ENCODE measurements at places on chromosomes 1 and 21.

DNA sequence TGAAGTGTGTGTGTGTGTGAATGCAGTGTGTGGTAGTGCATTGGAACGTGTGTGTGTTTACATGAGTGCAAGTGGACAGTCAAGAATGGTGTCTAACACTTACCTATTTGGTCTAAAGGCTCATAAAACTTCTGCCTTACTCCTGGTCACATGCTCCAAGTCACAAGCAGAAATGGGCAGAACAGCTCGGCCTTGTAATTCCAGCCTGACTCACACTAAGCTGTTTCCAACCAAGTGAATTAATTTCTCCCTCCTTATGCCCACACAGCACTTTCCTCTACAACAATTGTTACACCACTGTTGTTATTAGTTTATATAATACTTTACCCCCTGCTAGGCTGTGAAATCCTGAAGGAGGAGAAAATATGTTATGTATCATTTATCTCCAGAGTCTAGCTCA, 43.8 kb downstream of the DDR2 start:
- DNase-seq: no peak

- no peak for DNase-seq
Observed at GRCh38 chr21:17197996-17198395, 314.8 kb upstream of the CXADR start.

GRCh38 chr1:245677461-245678240, 522.9 kb downstream of the KIF26B start:
- DNase-seq: no peak

DNA sequence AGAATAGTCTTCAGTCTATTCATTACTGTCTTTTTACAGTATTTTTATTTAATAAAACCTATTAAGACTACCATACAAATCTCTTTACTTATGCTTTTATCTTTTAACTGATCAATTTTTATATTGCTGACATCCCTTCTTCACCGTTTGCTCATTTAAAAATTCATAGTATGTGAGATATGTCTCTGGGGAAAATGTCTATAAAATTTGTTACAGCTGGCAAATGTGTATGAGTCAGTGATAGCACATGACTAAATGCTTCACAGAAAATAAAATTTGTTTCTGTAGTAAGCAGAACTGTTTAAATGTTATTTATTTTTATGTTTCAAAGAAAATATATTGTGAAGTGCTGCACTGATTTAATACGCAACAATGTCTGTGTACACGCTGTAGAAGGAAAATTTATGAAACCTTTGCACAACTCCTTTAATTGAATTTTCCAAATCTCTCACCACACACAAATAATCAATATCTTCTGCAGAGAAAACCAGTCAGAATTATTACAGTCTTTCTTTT, 74.2 kb downstream of the ITGB3BP start:
- DNase-seq: no peak

GRCh38 chr1:101284021-101284420, 47.2 kb downstream of the S1PR1 start:
- no peak for DNase-seq

DNA sequence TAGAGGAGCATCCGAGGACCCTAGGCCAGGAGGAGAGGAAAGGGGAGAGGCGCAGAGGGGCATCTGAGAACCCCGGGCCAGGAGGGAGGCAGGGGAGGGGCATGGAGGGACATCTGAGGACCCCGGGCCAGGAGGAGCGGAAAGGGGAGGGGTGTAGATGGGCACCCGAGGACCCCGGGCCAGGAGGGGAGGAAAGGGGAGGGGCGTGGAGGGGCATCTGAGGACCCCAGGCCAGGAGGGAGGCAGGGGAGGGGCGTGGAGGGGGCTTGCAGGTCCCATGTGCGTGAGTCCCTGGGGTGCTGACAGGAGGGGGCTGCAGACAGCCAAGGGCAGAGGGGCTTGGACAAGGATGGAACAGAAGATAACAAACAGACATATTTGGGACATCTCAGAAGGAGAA, 190.0 kb upstream of the ARHGEF16 start:
- no peak for DNase-seq

DNA sequence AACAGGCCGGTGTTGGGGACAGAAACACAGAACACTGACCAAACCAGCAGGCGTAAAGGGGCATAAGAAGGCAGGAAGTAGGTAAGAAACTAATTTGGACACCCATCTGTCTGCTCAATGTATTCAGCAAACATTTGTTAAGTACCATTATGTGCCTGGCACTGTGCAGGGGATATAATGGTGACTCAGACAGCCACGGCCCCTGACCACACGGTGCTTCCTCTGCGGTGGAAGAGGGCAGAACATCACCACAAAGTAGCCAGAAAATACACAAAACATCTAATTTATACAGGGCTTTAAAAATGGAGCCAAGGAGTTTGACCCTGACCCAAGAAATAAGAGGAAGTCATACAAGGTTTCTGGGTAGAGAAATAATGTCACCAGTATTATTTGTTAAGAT, 12.9 kb downstream of the DNAJC11 start:
- DNase-seq: no peak

GRCh38 chr21:30962013-30962412, 76.3 kb downstream of the KRTAP19-8 start:
- no peak for DNase-seq

GRCh38 chr21:36700295-36700970, 1.5 kb downstream of the SIM2 start:
- DNase-seq: no peak

DNA sequence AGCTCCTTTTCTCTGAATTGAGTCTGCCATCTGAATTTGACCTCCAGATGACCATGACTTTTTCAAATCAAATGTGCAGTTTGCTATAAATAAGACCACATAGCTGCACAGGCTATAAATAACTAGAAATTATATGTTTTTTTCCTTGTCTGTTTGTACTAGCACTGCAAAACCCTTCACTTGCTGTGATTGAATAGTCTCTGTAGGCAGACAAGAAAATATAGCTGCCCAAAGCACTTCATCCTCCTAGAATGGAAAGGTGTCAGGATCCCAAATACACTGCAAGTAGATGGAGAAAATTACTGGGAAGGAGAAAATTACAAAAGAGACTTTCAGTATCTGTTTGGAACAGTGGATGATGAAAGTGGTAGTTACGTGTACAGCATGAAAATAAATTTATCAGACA, 175.8 kb downstream of the APP start:
- DNase-seq: no peak

GRCh38 chr1:38088791-38089190, 42.2 kb upstream of the POU3F1 start:
- DNase-seq: no peak

- DNase-seq: no peak
Observed at GRCh38 chr1:62462370-62462769, 25.5 kb downstream of the USP1 start.

GRCh38 chr1:172699111-172699510, 40.2 kb downstream of the FASLG start:
- no peak for DNase-seq

DNA sequence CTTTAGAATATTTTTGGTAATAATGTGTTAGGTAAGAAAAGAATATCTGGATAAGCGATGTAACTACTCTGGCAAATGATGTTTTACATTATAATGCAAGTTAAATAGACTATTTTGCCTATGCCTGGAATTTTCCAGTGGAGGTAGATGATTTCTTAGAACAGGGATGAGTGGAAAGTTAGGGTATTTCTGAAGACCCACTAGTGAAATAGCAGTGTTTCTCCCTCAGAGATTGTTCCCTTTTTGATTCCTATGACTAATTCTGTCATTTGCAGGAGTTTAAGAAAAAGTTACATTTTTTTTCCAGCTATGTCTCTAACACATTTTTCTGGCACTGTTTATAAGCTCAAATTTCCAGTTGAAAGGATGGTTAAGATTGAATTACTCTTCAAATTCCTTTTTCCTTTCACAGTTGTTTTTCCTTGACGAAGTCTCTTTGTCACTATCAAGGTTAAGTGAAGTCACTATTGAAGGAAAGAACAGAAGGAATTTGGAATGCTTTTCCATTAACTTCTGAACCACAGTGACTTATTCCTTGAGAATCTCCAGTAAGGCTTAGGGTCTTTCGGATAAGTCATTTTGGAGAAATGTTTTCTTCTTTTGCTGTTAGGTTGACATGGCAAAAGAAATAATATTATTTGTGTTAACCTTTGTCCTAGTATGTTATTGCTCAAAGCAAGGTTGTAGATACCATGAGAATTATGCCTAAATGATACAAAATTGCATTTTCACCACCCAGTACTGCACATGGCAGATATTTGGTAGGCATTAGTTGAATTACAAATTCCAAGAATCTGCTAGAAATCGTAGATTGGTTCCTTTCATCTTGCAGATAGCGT, 42.9 kb upstream of the ZNF326 start:
- no peak for DNase-seq

GRCh38 chr1:193727850-193728249, 541.4 kb upstream of the B3GALT2 start:
- DNase-seq: no peak

DNA sequence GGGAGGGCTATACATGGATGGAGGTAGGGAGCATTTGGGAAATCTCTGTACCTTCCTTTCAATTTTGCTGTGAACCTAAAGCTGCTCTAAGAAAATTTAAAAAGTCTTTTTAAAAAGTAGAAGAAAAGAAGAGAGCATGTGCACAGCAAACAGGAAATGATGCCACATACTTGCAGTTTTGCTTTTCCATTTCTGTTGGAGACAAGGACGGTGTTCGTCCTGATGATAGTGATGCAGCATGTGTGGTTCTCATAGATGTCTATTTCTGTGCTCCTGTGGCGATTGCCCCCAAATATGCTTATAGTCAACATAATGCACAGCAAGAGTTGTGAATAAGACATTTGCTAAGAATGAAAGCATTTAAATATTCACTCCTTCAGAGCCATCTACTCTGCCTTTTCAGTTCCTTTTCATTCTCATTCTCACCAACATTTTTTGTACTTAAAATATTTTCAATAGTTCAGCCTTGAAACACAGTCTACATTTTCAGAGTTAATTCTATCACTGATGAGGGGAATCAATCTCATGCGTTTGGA, 66.6 kb downstream of the LRRC8C start:
- DNase-seq: no peak

GRCh38 chr1:219506936-219507335, 106.0 kb downstream of the ZC3H11B start:
- DNase-seq: no peak

DNA sequence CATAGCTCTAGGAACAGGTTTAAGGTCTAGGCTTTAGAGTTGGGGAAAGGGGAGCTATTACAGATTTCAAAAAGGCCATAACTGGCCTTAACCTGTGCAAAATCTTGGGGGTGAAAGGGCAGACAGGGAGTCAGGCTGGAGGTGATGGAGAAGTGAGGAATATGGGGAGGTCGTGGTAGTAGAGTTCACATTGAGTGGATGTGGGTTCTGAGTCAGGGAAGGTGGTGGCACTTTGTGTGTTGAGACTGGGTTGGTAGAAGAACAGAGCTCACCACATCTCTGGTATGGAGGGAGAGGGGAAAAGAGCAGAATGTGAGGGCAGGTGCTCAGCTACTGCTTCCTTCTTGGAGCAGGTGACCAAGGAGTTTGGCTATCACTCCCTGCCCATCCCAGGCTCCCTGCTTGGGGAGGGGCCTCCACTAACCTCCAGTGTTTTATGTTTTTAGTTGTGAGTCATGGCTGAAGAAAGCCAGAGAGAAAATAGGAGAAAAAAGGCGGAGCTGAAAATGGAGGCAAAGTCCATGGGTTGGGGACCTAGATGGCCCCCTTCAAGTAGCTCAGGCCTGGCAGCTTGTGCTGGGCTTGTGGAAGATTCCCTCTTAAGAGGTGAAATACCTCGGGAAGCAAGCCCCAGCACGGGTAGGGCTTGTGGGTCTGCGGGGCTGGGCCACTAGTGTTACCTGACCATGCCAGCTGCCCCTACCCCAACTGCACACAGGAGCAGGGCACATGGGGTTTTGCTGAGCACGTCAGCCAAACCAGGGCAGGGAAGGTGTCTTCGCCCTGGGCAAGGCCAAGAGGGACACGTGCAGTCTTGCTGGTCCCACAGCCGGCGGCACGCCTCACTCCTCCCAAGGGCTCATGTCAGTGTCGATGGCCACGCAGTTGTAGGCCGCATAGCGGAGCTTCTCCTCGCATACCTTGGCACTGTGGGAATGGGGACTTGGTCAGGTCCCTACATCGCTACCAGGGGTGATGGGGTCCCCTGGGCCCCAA, 8.2 kb downstream of the HECTD3 start:
- no peak for DNase-seq

DNA sequence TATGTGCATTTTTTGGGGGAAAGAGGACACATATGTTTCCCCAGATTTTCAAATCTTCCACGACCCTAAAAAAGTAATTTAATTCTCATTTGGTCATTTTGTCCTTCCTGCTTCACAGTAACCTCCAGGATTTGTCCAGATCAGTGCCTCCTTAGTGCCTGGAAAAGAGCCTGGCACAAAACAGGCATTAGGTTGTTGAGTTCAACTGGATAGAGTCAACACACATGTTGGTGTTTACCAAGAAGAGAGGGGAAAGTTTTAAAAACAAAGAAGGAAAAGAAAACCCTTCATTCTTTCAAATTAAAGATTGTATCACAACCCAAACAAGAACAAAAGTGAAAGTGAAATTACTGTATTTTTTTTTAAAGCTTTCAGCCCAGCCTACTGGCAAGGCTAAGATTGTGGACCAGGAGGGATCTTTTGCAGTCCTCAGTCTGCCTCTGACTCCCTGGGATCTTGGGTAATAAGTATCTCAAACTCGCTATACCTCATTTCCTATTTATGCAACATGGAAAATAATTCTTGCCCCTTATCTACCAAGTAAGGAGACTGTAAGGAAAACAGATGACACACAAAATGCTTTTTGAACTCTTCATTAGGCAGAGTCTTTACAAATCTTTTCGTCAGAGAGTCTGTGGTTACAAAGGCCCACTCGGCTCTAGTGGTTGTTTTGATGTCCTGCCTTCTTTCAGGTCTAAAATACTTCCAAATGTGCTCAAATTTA, 57.8 kb downstream of the ZNF281 start:
- no peak for DNase-seq

DNA sequence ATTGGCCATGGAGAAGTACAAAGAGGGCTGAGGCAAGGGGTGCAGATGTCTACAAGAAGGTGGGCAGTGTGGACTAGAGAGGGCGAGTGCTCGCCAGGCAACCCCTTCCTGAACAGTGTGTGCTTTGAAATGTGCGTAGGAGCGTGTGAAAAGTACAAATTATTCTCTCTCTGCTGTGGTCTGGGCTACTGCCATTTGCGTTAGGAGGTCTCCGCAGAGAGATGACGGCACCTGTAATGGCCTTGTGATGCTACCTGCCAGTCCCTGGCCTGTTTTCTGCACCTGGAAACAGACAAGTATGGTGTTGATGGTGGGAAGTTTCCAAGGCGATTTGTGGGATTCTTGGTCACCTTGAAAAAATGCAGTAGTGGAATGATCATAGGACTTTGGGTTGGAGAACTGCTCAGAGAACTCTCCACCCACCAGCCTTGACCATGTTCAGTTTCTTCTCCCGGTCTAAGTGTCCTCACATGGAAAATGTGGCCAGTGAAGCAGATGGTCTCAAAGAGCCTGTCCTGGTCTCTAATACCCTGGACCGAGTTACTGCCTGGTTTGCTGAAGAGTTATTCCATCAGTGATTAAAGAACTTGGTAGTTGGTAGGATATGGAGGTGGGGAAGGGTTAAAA, 74.5 kb downstream of the MRPS6 start:
- DNase-seq: no peak

- no peak for DNase-seq
Observed at GRCh38 chr1:204366759-204367158, 7.0 kb upstream of the PLEKHA6 start.

- no peak for DNase-seq
Observed at GRCh38 chr1:8813016-8813763, 4.2 kb downstream of the RERE start.

Measured in heart left ventricle (tissue), 16 donors.